ENCODE measurements at places on chromosomes 5 and 9.

DNA sequence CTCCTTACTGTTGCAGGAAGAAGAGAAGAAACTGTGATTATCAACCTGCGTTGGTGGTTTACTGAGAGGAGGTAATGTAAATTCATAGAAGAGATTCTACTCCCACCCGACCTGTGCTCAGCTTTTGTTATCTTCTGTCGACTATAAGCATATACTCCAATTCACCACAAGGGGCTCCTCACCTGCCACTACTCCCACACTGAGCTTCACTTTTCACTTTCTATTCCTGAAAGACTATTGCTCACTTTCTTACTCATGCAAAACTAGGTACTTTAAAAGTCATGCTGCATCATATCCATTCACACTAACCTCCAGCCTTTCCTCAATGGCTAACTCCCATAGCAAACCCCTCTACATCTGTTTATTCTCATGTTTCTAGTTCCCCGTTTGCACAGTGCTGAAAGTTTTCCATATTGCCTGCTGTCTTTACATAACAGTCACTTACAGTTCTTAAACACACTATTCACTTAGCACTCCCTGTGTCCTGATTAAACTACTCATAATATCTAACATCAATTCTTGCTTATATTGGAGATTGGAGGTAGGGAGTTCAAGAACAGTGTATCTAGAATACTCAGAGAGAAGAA, 1062.6 kb downstream of the NR2F1-AS1 start:
- no peak for DNase-seq

DNA sequence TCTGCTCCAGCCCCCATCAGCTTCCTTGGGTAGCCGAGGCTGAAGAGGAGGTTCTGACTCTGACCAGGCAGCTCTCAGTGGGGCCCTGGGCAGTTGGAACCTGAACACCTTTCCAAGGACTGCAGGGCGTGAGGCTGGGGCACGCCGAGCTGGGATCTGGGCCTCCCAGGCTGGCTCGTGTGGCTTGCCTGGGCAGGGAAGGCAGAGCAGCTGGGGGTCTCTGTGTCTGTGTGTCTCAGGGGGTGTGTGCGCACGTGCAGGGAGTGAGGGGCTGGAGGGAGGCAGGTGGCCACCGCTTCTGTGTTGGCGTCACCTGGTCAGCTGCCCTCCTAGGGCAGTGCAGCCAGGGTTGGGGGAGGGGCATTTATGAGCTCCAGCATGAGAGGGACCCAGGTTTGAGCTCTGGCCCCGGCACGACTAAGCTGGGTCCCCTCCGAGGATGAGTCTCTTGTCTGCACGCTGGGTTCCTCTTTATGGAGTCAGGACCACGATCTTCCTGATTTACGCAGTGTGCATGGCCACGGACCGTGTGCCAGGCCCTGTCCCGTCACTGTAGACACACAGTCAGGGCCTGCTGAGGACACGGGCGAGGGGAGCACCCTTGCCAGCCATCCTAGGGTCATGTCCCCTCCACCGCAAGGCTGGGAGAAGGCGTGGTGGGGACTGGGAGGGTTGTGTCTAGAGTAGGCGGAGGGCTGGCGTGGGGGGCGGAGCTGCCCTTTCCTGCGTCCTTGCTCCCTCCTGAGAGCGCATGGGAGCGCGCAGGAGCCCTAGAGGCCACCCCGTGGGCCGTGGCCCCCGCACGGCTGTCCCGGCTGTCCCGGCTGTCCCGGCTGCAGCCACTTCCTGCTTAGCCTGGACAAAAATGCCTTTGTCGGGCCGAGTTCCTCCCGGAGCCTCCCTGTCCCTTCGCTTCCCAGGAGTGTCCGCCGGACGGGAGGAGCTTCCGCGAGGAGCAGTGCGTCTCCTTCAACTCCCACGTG, 4.6 kb downstream of the ADAMTSL2 start:
- DNase-seq: no peak

GRCh38 chr9:120708526-120709224, 5.6 kb downstream of the MEGF9 start:
- DNase-seq: no peak

GRCh38 chr5:137627293-137627692, 108.6 kb downstream of the KLHL3 start:
- DNase-seq: no peak

GRCh38 chr5:9951865-9952516, 297.7 kb downstream of the ATPSCKMT start:
- DNase-seq: no peak

- no peak for DNase-seq
Measured at GRCh38 chr9:91193087-91193657, 168.5 kb downstream of the AUH start.

GRCh38 chr9:76086539-76086938, 196.1 kb downstream of the PCSK5 start:
- DNase-seq: no peak

- DNase-seq: no peak
Measured at GRCh38 chr5:61981886-61982285, 324.1 kb upstream of the KIF2A start.

Data from NCI-H1417 treated with DMSO at 0.1 percent for 48 hours (cell line).